Neuronal stem cell (in vitro differentiated cells): ENCODE measurements at places on chromosomes 5 and 9.

GRCh38 chr5:143085319-143085917, 315.2 kb downstream of the ARHGAP26 start:
- no peak for DNase-seq

GRCh38 chr9:78808048-78808447, 511.1 kb downstream of the PSAT1 start:
- DNase-seq, result no peak

DNA sequence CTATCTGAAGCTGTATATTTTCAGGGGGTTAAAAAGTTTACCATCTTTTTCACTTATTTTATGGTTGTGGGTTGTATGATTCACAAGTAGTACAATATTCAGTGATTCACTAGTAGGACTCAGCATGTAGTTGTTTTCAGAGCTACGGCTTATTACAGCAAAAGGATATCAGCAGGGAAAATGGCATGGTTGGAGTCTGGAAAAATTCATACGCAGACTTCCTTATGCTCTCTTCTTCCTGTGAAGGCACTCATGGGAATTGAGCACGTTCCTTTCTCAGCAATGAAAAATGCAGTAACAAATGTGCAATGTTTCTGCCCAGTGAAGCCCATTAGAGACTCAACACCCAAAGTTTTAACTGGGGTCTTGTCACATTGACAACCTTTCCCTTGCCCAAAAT, 250.5 kb downstream of the KCNN2 start:
- DNase-seq, result no peak

DNA sequence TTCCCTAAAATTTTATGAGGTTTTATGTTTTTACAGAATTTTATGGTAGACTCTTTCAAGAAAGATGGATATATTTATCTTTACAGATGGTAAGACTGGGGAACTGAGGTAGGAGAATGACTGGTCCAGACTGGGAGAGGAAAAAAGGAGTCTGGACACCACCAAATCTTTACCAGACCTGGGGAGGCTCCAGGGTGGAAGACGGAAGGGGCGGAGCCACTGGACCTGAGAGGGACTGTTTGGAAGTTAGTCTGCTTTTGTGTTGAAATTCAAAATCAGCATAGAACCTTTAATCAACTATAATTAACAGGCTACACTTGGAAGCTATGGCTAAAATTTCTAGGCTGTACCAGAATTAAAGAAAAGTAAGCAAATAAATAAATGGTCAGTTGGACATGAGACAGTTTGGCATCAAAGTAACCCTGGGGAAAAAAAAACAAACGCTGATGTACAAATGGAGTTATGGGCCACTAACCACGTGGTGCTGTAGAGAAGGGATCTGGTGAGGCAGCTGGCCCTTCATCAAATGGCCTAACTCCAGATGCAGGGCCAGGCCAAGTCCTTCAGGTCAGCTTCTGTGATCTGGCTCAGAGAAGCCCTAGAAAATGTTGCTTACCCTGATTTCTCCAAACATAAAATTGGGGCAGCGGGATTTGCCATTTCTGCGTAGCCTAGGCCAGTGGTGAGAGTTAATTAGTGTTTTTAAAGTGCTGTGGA, 155.1 kb downstream of the ARSB start:
- no peak for DNase-seq

DNA sequence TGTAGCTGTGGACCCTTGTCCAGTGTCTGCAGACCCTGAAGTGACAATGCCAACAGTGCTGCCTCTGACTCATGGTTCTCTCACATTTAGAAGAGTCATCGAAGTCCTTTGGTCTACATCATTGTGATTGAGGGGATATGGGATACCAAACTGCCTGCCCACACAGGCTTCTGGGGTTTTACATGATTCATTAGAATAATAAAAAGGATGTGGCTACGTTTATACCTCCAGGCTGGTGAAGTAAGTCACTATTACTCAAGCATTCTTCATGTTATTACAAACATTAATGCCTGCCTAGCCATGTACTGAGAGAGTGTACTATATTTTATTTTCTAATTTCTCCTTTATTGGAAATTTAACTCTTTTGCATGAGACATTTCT, 365.7 kb downstream of the SPATA31D1 start:
- no peak for DNase-seq

DNA sequence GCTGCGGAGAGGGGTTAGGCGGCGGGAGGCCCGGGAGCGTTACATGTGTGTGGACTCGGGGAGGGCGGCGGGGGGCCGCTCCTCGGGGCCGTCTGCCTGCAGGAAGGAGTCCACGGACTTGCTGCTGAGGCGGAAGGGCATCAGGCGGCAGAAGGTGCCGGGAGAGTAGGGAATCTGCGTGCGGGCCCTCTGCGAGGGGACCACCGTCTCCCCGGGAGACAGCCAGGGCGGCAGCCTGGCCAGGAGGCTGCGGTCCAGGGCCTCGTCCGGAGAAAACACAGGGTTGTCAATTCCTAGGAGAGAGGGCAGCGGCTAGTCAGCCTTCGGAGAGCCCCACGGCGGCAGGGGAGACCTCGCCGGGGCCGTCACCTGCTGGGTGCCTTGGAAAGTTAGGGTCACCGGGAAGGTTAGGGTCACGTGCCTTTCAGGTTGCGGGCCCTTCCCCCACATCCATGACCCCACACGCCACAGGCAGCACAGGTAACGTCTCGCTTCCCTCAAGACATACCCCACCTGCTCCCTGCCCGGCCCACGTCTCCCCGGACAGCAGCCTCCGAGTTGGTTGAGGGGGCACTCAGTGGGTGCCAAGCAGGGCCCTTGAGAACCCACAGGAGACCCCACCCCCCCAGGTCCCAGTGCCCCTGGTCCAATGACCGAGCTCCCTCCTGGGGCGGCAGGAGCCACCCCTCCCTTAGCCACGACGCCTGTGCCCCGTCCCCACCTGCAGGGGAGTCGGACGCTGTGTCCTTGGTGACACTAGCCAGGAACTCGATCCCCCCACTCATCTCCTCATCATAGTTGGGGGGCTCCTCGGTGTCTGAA, 32.1 kb downstream of the EXOC3 start:
- DNase-seq, result no peak

DNA sequence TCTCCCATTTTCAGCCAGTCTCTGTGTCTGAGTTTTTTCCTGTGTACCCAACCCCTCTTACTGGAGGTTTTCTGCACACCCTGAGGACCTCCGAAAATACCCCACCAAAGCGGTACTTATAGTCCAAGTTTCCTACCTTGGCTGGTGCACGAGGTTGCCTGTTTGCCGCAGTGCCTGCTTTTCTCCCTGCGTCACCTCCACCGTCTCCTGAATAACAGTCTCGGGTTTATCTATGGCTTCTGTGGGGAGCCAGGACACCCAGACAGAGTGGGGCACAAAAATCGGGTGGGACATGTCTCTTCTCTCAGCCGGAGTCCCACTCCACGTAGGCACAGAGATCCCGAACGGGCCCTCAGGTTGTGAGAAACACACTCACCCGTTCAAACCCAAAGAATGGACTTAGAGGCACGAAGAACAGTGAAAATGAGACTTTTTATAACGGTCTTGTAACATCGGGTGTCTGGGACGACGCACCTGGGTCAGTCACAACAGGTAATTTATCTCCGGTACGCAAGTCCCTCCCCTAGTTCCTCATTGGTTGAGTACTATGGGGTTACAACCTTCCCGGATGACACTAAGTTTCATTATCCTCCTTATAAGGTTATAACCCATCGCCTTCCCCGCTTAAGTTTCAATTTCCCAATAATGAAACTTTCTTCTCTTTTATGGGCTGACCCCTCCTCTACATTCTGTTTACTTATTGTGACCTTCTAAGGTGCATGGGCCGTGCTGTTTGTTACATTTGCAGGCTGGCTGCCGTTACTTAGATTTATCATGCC, 970.2 kb upstream of the COX7C start:
- DNase-seq, result no peak

GRCh38 chr9:106883030-106883429, 20.1 kb downstream of the ZNF462 start:
- DNase-seq, result no peak
